ENCODE measurements at places on chromosomes 5 and 9. TPM values are rescaled to one million over a fixed set of nuclear protein-coding genes. Genes with fewer than 3 reads are reported as not detected.

- DNase-seq: no peak
These were observed 148.2 kb upstream of the CHD1 start for GRCh38 chr5:99076723-99077640.

DNA sequence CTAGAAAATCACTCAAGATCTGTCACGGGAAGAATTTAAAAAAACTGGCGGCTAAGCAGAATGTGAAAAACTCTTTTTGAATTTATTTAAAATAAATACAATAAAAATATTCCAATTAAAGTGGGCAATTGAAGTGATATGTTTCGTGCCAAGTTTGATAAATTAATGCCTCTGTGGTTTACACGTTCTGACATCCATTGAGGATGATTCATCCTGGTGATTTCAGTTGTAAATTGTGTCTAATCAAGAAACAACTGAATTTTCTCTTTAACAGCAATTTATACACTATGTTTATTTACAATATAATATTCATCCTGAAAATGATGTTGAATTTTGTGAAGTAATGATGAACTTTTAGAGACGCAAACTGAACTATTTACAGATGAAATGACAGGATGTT, 21.0 kb upstream of the OSMR start:
- DNase-seq: no peak

- DNase-seq: no peak
These were observed 27.0 kb downstream of the RAPGEF6 start for GRCh38 chr5:131607903-131608540.

- DNase-seq: no peak
These were observed 18.5 kb upstream of the GLIS3 start for GRCh38 chr9:4318326-4318725.

- no peak for DNase-seq
These were observed 53.4 kb downstream of the PLPP1 start for GRCh38 chr5:55481293-55481855.

DNA sequence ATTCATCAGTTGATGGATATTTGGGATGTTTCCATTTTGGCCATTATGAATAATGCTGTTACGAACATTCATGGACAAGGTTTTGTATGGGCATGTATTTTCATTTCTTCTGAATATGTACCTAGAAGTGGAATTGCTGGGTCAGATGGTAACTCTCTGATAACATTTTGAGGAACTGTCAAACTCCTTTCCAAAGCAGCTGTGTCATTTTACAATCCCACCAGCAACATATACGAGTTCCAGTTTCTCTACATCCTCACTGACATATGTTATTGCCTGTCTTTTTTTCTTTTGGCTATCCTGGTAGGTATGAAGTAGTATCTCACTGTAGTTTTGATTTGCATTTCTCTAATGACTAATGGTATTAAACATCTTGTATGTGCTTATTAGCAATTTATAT, 86.7 kb downstream of the PRKACG start:
- DNase-seq: no peak

GRCh38 chr5:131532031-131532640, 102.9 kb downstream of the RAPGEF6 start:
- no peak for DNase-seq

Gene SLC36A2
- total RNA-seq: not detected

GRCh38 chr5:84231433-84231832, 153.2 kb downstream of the EDIL3 start:
- DNase-seq: no peak

Gene INSL6
- total RNA-seq: not detected

GRCh38 chr5:178511172-178511571, 79.0 kb downstream of the COL23A1 start:
- DNase-seq: no peak

GRCh38 chr5:116475338-116475737, 99.3 kb downstream of the SEMA6A start:
- no peak for DNase-seq

GRCh38 chr9:90860382-90860781, 58.8 kb downstream of the SYK start:
- DNase-seq: no peak

Gene HTR1A
- total RNA-seq: not detected

DNA sequence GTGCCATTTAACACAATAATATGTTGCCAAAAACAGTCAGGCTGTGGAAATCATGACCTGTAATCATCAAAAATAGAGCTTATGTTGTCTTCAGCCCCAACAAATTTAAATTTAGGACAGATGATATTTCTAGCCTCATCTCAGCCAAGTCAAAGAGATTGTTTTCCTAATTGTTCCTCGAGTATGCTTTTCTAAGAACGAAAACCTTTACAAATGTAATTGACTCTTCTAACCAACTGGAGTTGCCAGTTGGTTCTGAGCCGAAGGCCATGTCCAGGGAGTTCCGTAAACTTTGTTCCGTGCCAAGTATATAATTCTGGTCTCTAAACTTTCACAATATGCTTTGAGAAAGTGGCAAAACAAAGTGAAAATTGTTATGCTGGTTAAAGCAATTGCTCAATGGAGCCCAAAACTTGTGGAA, 160.8 kb downstream of the CEMIP2 start:
- DNase-seq: no peak

GRCh38 chr9:116767219-116767618, 80.1 kb downstream of the TRIM32 start:
- DNase-seq: no peak

DNA sequence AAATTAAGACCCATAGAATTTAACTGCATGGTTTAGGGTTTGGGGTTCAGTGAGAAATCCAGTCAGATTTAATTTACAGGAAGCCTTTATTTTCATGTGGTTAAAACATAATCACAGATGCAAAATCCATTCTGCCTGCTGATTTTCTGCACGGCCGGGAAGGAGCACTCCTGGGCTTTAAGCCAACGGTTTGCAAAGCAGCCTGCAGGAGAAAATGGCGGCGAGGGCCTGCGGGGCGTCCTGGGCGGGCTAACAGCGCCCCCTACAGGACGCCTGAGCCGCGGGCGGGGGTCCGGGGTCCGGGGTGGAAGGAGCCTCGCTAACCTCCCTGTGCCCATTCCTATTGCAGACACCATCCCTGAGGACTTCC, 47.6 kb downstream of the THBS4 start:
- peak; percentile 33 for DNase-seq

GRCh38 chr9:34572092-34572491, 17.4 kb downstream of the CNTFR start:
- DNase-seq: no peak

- DNase-seq: no peak
These were observed 163.4 kb downstream of the TLE4 start for GRCh38 chr9:79735023-79735779.

Gene LRRC14B
- total RNA-seq: 4.4 TPM

Gene JAKMIP2
- 14.5 TPM for total RNA-seq

Gene PCDHB16
- total RNA-seq: not detected

Gene WNK2
- total RNA-seq: 194 TPM

- no peak for DNase-seq
These were observed 41.2 kb downstream of the SLC46A2 start for GRCh38 chr9:112849363-112849922.

DNA sequence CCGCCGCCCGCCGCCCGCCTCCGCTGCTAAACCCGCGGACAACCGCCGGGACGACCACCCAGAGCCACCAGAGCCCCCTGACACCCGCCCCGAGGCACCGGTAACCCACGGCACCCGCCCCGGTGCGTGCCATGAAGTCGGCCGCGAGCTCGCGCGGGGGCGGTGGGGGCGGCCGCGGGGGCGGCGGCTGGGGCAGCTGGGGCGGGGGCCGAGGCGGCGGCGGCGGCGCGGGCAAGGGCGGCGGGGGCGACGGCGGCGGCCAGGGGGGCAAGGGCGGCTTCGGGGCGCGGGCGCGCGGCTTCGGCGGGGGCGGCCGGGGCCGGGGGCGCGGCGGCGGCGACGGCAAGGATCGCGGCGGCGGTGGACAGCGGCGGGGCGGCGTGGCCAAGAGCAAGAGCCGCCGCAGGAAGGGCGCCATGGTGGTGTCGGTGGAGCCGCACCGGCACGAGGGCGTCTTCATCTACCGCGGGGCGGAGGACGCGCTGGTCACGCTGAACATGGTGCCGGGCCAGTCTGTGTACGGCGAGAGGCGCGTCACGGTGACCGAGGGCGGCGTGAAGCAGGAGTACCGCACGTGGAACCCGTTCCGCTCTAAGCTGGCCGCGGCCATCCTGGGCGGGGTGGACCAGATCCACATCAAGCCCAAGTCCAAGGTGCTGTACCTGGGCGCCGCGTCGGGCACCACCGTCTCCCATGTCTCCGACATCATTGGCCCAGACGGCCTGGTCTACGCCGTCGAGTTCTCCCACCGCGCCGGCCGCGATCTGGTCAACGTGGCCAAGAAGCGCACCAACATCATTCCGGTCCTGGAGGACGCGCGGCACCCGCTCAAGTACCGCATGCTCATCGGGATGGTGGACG, 499 bp downstream of the FBLL1 start:
- DNase-seq: no peak

Gene GABRA1
- total RNA-seq: not detected

DNA sequence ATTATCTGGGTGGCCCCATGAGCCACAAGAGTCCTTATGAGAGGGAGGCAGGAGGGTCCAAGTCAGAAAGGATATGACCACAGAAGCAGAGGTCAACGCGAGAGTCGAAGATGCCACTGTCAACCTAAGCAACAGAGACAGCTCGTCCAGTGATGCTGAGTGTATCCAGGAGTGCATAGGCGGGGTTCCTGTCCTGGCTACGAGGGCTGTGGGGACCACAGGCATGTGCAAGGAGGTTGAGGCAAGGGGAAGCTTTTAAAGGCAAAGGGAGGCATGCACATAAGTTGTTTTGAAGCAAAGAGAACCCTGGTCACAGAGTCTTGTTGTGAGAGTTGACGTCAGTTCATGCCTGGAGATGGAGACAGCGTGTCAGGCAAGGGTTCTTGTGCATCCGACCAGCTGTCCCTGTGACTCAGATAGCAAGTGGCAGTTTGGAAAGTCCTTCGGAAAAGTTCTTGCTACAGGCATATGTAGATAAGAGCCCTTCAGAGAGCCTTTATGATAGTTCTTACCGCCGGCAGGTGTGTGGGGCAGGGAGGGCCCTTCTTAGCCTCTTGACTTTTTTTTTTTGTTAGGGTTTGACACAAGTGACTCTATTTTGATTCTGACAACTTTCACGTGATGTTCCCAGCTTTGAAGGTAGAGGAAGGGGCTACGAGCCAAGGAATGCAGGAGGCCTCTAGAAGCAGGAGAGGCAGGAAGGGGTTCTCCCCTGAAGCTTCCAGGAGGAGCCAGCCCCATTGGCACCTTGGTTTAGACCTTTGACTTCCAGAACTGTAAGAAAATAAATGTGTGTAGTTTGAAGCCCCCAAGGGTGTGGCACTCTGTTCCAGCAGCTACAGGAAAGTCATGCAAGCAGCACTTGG, 66.0 kb upstream of the FCN1 start:
- DNase-seq: no peak

Gene DIPK1B
- total RNA-seq: 0.74 TPM

DNA sequence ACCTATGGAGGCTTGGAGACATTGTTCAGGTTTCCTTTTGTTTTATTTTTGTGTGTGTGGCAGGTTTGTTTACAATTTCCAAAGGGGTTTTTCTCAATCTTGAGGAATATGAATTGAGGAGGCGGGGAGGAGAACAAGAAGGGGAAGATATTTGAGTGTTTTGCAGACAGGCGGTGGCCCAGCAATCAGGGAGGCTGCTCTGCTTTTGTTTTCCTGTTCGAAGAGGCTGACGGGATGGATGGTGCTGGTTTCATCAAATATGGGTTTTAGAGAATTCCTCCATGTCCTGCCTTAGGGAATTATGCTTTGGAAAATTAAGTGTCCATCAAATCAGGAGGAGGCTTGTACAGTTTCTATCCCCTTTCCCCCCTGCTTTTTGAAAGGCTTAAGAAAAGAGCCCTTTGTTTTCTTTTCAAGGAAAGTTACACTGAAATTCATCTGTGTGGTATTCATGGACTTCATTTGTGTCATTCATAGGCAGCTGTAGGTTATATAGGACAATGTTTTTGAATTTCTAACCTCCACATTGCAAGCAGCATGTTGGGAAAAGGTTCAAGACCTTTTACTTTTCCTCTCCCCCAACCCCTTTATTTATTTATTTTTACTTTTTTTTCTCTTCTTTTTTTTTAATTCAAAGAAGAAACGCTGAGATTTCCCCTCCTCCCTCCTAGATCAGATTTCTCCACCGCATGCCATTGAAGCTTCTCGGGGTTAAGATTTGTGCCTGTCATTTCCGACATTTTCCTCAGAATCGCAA, 107.4 kb downstream of the ZNF462 start:
- no peak for DNase-seq

- no peak for DNase-seq
These were observed 439.0 kb downstream of the ENC1 start for GRCh38 chr5:74201334-74202081.

Gene GDNF
- not detected for total RNA-seq

Gene LURAP1L
- total RNA-seq: not detected

GRCh38 chr5:149452007-149452664, 73.0 kb upstream of the IL17B start:
- DNase-seq: peak; percentile 32

DNA sequence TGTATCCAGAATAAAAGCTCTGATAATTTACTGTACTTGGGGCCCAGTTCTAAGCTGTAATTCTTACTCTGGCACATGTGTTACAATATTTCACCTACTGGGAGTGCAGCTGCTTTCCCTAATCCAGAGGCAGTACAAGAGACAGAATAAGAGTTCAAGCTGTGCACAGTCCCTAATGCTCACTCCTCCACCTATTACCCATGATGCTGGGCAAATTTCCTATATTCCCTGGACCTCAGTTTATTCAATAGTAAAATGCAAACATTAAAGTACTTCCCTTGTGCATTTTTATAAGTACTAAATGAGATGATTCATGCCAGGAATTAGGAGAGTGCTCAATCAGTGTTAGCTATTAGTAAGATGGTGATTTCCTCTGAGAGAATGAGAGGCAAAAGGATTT, 28.0 kb upstream of the TAF11L2 start:
- DNase-seq: no peak

DNA sequence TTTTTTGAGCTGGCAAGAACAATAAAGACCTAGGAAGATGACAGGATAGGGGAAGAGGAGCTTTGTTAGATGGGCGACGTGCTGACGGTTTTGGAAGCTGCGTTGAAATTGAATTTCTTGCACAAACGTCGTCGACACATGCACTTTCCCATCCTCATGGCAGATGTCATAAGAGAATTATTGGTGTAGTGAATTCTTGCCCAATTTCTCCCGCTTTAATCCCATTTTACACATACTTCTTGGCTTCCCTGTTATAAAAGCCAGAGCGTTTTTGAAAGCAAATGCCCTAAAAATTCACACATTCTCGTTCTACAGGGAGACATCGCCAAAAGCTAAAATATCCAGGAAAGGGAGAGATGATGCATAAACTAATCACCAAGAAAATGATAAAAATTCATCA, 109.8 kb upstream of the DAP start:
- DNase-seq: no peak

GRCh38 chr9:134964271-134965055, 46.8 kb upstream of the FCN1 start:
- DNase-seq: no peak

- DNase-seq: peak; percentile 22
These were observed 15.1 kb downstream of the IFNA1 start for GRCh38 chr9:21455320-21455719.

Gene EPB41L4A
- not detected for total RNA-seq

Gene SPINK5
- not detected for total RNA-seq
